Kidney glomerular epithelial cell (primary cell): ENCODE measurements at places on chromosomes 1 and 21.

- DNase-seq, result no peak
These were observed 28.0 kb downstream of the SYDE2 start for GRCh38 chr1:85172684-85173337.

DNA sequence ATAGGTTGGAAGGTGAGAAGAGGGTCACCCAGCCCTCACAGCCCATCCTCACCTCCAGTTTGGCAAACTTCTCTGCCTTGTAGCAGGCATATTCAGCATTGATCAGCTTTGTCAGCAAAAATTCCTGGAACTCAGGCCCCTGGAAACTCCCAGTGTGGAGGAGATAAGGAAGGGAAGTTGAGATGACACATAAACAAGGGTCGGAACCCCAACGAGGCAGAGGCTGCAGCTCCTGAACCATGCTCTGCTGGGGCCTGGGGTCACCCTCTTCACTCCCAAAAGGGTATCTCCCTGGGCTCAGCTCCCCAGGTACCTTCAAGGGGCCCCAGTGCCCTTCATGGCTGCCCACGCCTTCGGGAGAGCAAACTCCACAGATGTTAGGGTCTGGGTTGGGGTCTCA, 60.4 kb downstream of the RAP1GAP start:
- no peak for DNase-seq

DNA sequence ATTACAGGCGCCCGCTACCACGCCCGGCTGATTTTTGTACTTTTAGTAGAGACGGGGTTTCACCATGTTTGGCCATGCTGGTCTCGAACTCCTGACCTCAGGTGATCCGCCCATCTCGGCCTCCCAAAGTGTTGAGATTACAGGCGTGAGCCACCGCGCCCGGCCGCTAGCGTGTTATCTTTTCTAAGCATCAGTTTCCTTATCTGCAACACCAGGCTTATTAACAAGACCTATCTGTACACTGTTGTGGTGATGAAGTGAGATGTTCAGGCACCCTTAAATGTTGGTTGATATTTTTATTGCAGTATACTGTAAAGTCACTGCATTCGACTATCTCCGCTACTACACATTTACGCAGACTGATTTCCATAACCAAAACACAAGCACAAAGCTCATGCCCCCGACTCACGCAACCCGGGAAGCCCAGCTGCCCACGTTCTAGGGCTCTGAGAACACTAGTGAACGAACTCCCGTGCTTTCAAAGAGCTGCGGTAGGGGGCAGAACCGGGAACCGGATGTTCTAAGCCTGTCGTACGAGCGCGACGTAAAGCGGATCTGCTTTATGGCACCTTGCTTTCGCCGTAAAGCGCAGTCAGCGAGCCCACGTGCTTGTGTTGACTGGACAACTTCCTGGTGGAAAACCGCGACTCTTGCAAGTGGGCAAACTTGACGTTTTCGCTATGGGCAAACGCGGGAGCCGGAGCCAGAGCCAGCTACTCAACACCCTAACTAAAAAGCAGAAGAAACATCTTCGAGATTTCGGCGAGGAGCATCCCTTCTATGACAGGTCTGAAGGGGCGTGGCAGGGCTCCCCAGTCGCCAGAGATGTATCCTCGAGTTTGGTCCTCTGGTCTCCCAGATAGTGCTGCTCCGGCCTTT, at the start of gene UTP25:
Gene UTP25 (plus strand): TSS at position 589 of the 879 bp plus-strand sequence. CDS start 92 bp downstream, at position 681.
- DNase-seq, result peak; percentile 90

DNA sequence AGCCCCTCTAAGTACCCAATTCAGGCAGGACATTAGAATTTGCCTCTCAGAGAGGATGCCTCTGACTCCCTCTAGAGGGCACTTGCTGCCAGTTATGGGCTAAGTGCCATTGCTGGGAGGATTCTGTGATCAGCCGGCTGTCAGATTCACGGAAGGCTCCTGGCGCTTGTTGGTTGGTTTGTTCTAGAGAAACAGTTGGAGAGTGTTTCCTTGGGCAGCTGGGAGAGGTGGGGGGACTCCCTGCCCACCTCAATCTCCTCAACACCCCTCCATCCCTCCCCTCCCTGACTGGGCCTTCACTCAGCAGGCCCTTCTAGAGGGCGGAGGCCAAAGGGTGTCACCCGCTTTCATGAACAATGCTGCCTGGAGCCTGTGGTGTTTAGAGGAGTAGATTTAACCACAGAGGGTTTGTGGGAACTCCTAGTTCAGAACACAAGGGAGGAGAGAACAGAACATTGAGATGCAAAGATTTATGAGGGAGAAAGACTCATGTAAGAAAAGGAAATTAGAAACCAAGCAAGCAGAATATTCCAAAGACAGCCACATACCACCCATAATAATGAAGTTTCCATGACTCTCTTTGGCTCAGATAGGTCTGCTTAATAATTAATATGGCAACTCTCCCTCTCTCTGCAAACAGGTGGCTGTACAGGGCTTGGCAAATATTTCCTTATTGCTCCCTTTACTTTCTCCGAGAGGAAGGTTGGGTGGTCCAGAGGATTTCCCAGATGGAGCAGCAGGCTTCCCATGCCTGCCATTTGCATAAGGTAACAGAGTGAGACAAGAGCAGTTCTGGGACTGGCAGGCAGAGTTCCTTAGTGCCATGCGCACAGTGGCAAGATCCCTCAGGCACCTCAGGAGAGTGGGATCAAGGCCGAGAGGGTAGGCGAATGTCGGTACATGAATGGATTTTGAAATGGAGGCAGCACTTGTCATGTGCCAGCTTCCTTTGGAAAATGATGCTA, 30.0 kb upstream of the ACP6 start:
- DNase-seq, result peak; percentile 80

- peak; percentile 13 for DNase-seq
These were observed 66.8 kb downstream of the VPS13D start for GRCh38 chr1:12296623-12297022.

- DNase-seq, result no peak
These were observed 958 bp downstream of the DDR2 start for GRCh38 chr1:162633081-162633762.
